ENCODE measurements at places on chromosomes 6 and 20.

- no peak for DNase-seq
Measured at GRCh38 chr6:25794784-25795183, 37.1 kb downstream of the SLC17A1 start.

GRCh38 chr6:89895276-89895874 is 1.1 kb downstream of the GJA10 start:
- no peak for DNase-seq

DNA sequence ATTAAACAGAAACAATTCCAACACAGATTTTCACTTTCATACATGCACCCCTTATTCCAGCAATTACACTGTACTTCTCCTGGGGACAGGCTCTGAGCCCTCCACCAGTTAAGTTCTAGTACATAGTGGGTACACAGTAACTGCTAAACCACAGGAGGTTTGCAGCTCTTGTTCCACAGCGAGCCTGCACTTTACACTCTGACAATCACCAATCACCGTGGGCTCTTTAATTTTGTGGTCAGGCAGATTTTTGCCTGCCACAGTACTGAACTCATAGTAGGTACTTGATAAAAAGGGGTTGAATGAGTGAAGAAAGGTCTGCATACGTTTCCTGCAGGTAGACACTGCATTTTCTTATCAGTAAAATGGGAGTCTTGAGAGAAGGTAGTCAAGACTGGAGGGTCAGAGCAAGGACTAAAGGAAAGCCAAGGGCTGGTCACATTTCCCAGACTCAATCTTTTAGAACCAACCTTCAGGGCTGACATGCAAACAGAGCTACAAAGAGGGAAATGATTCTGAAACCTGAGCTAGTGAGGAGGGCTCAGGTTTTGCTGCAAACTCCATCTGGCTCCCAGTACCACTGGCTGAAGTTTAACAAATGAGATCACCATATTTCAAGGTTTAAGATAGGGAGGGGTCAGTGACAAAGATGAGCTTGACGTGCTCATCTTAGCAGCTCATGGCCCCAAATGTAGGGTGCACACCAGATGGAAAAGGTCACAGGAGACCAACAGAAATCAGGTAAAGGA is 404.6 kb downstream of the BTBD9 start:
- DNase-seq, result no peak

DNA sequence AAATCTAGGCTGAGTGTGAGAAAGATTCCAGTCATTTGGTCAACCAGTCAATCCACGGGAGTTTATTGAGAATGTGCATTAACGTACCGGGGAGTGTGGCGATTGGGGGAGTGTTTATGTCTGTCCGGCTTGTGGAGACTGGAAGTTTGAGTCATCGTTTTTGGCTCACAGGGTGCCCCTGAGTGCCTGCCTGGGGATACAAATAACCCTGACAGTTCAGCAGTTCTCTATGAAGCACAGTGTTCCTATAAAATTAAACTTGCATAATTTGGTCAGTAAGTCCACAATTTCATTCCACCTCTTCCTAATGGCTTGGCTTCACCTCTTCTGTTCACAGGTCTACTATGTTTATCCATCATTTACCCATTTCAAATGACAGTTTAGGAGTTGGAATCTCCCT is 72.6 kb upstream of the PLEKHG1 start:
- DNase-seq, result no peak

- no peak for DNase-seq
Measured at GRCh38 chr20:25351024-25351360, 39.6 kb downstream of the ABHD12 start.

DNA sequence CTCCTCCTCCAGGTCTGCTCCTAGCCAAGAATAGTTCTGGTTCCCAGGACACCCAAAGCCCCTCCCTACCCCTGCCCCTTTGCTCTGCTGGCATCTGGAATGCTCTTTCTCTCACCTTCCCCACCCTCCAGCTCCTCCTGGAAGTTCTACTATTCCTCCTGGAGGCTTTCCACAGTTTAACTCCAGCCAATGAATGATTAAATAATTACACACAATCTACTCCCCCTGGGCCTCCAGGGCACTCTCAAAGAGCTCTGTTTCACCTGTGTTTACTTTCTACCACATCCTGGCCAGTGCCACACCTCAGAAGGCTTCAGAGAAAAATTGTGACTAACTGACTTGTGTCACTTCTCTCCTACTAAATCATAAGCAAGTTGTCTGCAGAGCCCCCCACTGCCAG is 36.2 kb downstream of the GCM1 start:
- DNase-seq, result no peak

- no peak for DNase-seq
Measured at GRCh38 chr6:37496951-37497885, 2.5 kb downstream of the CCDC167 start.

GRCh38 chr6:105432797-105433196 is 29.9 kb upstream of the PREP start:
- DNase-seq, result no peak

DNA sequence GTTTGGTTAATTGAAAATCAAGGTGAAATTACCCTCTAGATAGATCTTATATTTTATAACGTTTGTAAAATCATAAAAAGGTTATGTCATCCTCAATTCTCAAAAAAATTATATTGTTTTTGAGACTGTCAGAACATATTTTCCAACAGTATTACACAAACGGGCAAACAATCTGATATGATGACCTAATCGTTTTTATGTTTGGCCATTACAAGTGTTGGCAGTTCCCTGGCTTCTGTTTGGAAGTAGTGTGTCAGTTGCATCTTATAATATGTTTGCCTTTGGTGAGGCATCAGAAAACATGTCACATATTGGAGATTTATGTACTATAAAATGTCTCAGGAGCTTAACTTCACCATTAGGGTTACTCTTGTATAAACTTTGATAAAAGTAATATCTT is 308.1 kb upstream of the EPHA7 start:
- no peak for DNase-seq

- no peak for DNase-seq
Measured at GRCh38 chr20:20211274-20211987, 156.5 kb upstream of the INSM1 start.

DNA sequence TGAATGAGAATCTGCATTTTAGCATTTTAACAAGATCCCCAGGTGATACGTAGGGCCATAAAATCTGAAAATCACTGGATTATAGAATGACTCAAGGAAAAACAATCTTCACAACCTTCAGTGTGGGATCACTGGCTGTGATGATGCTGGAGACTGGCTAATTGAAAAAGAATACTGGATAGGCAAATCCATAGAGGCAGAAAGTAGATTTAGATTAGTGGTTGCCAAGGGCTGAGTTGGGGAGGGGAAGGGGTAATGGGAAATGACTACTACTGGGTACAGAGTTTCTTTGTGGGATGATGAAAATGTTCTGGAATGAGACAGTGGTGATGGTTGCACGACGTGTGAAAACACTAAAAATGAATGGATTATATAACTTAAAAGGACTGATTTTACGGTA is 84.1 kb downstream of the CDK19 start:
- no peak for DNase-seq

GRCh38 chr20:48709744-48710143 is 118.1 kb downstream of the PREX1 start:
- no peak for DNase-seq

- no peak for DNase-seq
Measured at GRCh38 chr6:39818695-39819094, 26.5 kb downstream of the DAAM2 start.

DNA sequence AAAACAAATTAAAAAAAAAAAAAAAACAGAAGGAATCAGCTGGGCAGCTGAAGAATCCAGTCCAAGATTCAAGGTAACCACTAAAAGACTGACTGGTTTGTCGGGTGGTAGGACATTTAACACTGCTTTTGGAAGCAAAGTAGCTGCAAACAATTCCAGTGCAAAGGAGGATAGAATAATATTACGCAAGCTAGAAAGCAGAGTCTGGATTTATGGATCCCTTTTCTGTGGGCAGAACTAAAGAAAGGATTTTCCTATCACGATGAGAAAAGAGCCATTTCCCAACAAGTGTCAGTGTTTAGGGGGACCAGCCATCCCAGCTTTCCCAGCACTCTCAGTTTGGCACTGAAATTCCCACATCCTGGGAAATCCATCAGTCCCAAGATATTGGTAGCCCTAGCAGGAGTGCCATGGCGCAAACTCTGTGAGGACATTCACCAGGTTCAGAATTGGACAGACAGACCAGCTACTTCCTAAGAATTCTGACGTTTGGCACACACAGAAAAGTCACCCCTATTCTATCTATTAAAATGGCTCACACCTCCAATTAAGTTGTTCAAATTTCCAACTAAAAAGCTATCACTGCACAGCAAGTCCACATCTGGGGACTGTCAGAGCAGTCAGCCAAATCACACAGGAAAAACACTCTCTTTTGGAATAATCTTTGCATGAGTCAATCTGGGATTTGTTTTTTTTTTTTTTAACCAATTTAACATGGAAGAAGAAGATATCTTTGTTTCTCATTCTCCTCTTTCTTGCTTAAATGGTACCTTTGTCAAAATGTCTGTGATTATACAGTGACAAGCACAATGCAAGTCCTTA is 356.8 kb upstream of the ARID1B start:
- no peak for DNase-seq

DNA sequence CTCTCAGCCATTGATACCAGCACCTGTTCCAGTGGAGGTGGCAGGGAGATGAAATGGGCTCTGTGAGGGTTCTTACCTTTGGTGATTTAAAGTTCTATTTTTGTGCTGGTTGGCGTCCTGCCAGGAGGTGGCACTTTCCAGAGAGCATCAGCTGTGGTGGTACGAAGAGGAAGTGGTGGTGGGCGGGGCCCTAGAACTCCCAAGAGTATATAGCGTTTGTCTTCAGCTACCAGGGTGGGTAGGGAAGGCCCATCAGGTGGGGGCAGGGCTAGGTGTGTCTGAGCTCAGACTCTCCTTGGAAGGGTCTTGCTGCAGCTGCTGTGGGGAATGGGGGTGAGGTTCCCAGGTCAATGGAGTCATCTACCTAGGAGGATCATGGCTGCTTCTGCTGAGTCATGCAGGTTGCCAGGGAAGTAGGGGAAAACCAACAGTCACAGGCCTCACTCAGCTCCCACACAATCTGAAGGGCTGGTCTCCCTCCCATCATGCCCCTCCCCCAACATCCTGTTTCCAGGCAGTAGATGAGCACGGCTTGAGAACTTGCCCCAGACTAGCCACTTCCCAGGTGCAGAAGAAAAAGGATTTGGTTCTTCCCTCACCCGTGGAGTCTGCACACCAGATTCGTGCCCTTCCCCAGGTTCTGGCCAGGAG is 46.6 kb downstream of the MOXD1 start:
- no peak for DNase-seq

GRCh38 chr20:50561379-50562078 is 51.3 kb downstream of the PTPN1 start:
- DNase-seq, result no peak

DNA sequence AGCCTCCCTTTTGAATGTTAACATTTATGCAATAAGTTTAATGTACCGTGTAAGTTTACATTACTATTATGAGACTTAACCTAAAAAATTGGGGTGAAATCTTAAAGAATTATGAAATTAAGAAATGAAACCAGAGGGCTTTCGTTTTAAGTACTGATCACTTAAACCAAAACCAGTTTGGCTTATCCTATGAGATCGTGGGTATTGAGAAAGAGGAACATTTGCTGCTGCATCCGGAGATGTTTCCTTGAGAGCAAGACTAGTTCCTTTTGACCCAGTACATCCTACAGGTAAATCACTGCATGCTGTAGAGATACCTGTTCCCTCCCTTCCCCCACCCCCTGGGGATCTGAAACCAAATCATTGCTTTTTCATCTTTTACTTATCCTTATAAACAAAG is 201.3 kb downstream of the ESR1 start:
- no peak for DNase-seq

- DNase-seq, result no peak
Measured at GRCh38 chr6:160781298-160781697, 79.3 kb downstream of the PLG start.

DNA sequence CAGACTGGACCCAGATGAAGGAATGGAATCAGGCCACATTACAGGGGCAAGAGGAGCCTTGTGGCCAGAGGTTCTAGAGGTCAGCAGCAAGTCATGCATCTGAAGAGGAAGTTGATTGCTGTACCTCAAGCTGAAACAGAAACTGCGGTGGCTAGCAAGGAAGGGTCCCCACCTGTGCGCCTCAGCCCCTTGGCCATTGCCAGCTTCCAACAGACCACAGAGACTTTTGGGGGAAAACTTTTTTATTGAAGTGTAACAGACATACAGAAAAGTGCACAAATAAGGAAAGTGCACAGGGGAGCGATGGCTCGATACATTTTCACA is 26.8 kb upstream of the SLC9A8 start:
- DNase-seq, result no peak

GRCh38 chr6:166472636-166473035 is 89.9 kb upstream of the MPC1 start:
- DNase-seq, result no peak

- no peak for DNase-seq
Measured at GRCh38 chr6:107330168-107330567, 129.2 kb downstream of the PDSS2 start.

DNA sequence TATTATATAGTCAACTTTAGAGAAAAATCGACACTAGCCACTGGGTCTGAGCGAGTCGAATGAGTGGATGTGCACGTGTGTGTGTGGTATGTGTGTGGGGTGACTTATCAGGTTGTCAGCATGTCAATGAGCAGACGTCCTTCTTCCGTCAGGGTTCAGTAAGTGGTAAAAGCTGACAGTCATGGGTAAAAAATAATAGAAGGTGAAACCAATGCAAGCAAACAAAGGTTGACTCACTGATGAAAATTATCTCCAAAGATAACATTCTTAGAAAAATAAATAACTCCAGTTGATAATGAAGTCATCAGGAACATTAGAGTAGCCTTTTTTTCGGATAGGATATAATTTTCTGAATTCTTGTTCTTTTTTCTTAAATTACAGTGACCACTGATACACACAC is 243.8 kb upstream of the FOXQ1 start:
- no peak for DNase-seq

DNA sequence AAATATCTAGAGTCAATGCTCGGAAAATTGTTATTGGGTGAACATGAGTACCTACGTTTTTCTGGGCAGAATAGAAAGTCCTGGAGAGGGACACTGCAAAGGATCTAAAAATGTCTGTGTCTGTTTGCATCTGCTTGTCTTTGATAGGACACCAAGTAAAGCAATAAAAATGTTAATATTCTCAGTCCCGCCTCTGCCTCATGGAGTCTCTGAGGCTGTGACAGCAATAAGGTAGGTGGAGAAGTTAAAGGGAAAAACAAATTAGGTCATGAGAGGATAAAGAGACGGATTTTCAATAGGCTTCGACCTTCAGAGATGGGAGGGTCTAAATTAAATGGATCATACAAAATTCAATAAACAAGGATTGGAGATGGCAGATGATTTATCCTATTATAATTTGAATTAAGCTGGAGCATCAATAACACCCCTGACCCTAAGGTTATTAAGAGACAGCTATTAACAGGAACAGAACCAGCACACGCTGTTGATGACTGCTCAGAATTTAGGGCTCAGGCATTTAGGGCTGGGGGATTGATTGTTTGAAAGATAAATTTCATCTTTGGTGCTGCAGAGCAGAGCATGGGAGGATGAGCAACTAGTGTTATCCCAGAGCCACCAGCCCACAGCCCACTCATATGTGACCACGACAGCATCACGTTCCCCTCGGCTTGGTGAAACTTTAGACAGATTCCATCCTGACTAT is 620.3 kb upstream of the CDH4 start:
- DNase-seq, result no peak

GRCh38 chr6:90865513-90865912 is 278.6 kb upstream of the MAP3K7 start:
- no peak for DNase-seq

Data from cortex of kidney (tissue), 1 donor.